ENCODE measurements at places on chromosomes 3 and 15. TPM values are rescaled to one million over a fixed set of nuclear protein-coding genes. Genes with fewer than 3 reads are reported as not detected.

LSAMP gene
- total RNA-seq, result not detected

PLXNA1 gene
- 25.5 TPM for total RNA-seq

MINAR1 gene
- 0.93 TPM for total RNA-seq

ZNF385D gene
- not detected for total RNA-seq

IP6K2 gene
- 59.9 TPM for total RNA-seq

EPHB1 gene
- total RNA-seq, result 5.2 TPM

PPP2R3A gene
- total RNA-seq, result 0.15 TPM

PYGO1 gene
- total RNA-seq, result not detected

PTPN9 gene
- 28.0 TPM for total RNA-seq

ADPRH gene
- 3.8 TPM for total RNA-seq

ZNF80 gene
- total RNA-seq, result 0.22 TPM

CLDN16 gene
- total RNA-seq, result not detected

SLC25A20 gene
- 17.4 TPM for total RNA-seq

SH2D7 gene
- not detected for total RNA-seq

LOXL1 gene
- 1.3 TPM for total RNA-seq

SMCO1 gene
- not detected for total RNA-seq

CTDSPL gene
- total RNA-seq, result 3.5 TPM

CADPS gene
- not detected for total RNA-seq

TPM1 gene
- total RNA-seq, result 9.7 TPM

SLC24A5 gene
- not detected for total RNA-seq

CFAP20DC gene
- total RNA-seq, result 0.86 TPM

EDC3 gene
- total RNA-seq, result 61.4 TPM

AADACL2 gene
- total RNA-seq, result not detected

CHL1 gene
- total RNA-seq, result not detected

PRR23C gene
- total RNA-seq, result not detected

PLA2G4E gene
- total RNA-seq, result not detected

NRG4 gene
- total RNA-seq, result not detected

RGMA gene
- total RNA-seq, result 0.54 TPM

PEAK1 gene
- total RNA-seq, result 24.3 TPM

SPTBN5 gene
- 1.2 TPM for total RNA-seq

CTXN2 gene
- total RNA-seq, result not detected

TMC3 gene
- total RNA-seq, result not detected

GATM gene
- 0.86 TPM for total RNA-seq

All from activated T-helper 1 cell treated with anti-CD3 and anti-CD28 coated beads, Interleukin-12 subunit alpha, Interleukin-12 subunit beta, Interleukin-2, Interleukin-4 antibody, amounts not matched to agents 30 ng/mL and 10 ng/mL and 1 ng/mL, durations not matched to agents 14 hours and 24 hours and 36 hours (primary cell).